ENCODE measurements at places on chromosomes 2 and 18.

- DNase-seq, result no peak
Observed at GRCh38 chr2:119520696-119521432, 3.4 kb downstream of the SCTR start.

GRCh38 chr18:44986933-44987332 lies 306.2 kb downstream of the SETBP1 start:
- no peak for DNase-seq

DNA sequence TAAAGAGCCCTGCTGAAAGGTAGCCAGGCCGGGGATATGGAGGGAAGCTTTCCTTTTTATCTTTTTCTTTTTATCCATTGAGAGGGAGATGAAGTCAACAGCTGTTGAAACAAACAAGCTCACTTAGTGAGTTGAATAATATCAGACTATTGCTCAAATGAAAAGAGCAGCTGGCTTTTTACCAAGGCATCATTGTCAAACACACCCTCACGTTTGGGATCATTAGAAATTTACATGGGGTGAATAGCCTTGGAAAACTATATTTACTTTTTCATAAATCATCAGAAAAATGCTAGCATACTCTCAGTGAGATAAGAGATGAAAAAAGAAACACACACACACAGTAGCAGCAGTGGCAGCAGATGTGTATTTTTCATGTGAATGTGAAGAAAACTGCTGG lies 71.5 kb upstream of the HNMT start:
- DNase-seq, result no peak

- DNase-seq, result no peak
Observed at GRCh38 chr2:123481406-123481805, 543.7 kb upstream of the CNTNAP5 start.

DNA sequence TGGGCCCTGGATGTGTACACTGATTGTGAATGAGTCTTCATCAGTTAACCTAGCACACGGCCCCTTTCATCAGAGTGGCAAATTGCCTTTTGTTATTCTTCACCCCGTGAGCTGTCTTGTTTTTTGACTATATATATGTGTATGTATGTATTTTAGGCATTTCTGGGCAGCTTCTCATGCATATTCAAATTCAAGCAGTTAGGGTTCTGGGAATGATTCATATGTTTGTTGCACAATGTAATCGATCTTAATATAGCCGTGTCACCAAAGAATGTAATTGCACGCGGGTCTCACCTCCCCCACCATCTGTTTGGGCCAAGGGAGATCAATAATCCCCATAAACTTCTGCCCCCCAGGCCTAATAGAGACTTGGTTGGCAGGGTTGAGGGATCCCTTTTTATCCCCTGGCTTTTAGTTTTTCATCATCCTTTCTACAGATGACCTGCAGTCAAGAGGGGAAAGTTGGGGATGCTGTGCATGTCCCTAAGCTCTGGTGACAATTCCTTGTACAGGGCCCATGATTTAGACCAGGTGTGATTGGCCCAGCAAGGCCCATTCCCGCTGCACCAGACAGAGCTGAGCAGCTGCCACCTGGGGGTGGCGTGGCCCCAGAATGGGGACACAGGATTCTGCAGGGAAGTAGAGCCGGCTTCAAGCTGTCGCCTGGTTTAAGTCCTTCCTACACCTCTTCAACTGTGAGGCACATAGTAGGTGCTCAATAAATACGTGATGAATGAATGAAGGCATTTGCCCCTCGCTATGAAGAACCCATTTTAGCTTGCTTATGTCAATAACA lies 19.2 kb downstream of the KCNF1 start:
- DNase-seq, result no peak

GRCh38 chr2:38905251-38905650 lies 15.6 kb downstream of the ARHGEF33 start:
- DNase-seq, result no peak

DNA sequence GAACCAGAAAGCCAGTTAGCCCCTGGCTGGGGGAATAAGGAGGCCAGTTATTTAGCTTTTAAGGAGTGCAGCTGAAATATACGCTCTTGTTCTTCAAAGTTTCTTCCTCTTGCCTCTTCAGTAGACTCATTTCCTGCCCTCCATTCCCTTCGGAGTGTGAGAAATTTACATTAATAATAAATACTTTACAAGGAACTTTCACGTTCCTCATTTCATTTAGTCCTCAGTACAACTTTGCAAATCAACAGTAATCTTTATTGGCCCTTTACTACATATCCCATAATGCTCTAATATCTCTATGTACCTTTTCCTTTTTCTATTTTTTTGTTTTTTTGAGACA lies 15.6 kb downstream of the PLCD4 start:
- no peak for DNase-seq

DNA sequence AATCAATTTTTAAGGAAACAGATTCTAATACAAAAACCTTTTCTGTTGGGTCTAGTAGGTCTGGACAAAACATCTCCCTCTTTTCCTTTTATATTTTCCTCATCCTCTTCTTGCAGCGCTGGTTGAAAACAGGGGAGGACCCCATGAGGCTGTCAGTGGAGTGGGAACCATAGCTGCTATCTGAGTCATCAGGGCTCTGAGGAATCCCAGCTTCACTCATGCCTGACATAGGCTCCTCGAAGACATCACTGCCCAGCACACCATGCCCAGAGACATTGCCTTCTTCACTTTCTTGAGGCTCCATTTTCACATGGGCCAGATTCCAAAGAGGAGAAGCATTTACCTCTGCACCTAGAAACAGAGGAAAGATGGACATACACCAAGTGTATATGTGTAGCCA lies 10.0 kb downstream of the SUPT7L start:
- no peak for DNase-seq

Measured in T47D (cell line).